ENCODE measurements at places on chromosomes 3 and 15.

DNA sequence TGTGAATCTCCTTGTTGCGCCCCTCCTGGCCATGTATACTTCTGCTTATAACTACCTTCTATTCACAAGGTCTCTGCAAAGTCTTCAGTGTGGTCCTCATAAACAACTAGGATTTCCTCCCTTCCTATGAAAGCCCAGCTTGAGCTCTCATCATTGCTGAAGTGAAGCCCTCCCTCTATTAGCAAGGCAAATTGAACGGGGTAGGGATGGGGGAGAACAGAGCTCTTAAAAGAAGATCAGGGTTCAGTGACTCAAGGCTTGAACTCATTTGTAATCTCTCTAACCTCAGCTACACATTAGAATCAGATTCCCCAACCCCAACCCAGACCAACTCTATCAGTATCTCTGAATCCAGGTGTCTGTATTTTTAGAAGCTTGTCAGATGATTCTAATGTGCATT is 88.3 kb upstream of the ST8SIA2 start:
- no peak for DNase-seq

GRCh38 chr3:18079739-18080138 is 337.3 kb upstream of the TBC1D5 start:
- no peak for DNase-seq

GRCh38 chr3:193174140-193174539 is 66.9 kb upstream of the PLAAT1 start:
- no peak for DNase-seq

GRCh38 chr15:24878153-24878552 is 76.6 kb upstream of the SNRPN start:
- DNase-seq: no peak

GRCh38 chr15:68639926-68640600 is 61.3 kb downstream of the CORO2B start:
- no peak for DNase-seq

Measured in activated T-helper 1 cell treated with Interleukin-2 at 50 U/mL for 16 hours (primary cell).